Stimulated activated CD4-positive, alpha-beta T cell treated with anti-CD3 and anti-CD28 coated beads, Interleukin-1b, Interleukin-23, amount 100 ng/mL, for 48 hours (primary cell): ENCODE measurements at places on chromosomes 3 and 15.

- DNase-seq: no peak
Observed at GRCh38 chr15:75835990-75836958, 7.0 kb upstream of the UBE2Q2 start.

- DNase-seq: no peak
Observed at GRCh38 chr15:84947947-84948830, 33.5 kb upstream of the PDE8A start.

DNA sequence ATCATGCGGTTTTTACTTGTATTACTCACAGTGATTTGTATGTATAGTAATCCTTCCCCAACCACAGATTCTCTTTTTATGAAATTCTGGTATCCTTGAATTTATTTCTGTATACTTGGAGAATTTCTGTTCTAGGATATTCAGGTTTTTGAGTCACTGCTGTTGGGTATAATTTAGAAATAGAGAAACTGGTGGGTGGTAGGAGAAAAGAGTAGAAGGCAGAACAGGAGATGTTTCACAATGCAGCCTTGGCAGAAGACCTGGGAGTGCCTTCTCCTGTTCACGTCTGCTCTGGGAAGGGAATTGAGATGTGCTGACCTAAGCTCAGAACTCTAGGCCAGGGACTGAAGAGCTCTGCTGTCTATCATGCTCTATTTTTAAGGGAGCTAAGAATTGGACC, 193.6 kb downstream of the EPHB1 start:
- DNase-seq: no peak

GRCh38 chr3:110624576-110624975, 447.0 kb upstream of the NECTIN3 start:
- no peak for DNase-seq

DNA sequence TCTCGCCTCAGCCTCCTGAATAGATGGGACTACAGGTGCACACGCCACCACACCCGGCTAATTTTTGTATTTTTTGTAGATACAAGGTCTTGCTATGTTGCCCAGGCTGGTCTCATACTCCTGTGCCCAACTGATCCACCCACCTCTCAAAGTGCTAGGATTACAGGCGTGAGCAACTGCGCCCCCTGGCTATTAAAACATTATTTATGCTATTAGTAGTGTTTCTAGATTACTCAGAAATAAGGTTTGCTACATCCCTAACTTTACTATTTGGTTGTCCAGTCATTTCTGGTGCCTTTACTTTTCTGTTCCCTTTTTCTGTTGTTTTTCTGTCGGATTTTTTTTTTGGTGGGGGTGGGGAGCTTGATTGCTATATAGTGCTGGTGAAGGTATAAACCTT, 393.6 kb upstream of the TPM1 start:
- DNase-seq: no peak

DNA sequence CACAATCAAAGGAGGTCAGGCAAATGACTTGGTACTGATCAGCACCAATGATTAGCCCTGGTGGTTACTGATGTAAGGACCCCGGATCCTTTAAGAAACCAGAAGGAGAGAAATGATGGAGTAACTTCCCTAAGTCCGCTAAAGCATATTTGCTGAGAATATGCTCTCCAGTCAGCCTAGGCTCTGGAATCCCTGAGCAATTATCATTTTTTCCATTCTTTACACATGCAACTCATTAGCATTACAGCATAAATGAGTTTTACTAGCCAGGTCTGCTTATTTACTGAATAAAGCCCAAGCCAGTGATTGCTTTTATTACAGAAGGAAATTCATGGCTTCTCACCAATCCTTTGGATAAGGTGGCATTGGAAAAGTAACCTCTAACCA, 139.2 kb upstream of the WNT5A start:
- DNase-seq: no peak

- DNase-seq: no peak
Observed at GRCh38 chr15:53807501-53807900, 48.0 kb upstream of the WDR72 start.
